ENCODE measurements at places on chromosomes 6 and 20. TPM values are rescaled to one million over a fixed set of nuclear protein-coding genes. Genes with fewer than 3 reads are reported as not detected.

DNA sequence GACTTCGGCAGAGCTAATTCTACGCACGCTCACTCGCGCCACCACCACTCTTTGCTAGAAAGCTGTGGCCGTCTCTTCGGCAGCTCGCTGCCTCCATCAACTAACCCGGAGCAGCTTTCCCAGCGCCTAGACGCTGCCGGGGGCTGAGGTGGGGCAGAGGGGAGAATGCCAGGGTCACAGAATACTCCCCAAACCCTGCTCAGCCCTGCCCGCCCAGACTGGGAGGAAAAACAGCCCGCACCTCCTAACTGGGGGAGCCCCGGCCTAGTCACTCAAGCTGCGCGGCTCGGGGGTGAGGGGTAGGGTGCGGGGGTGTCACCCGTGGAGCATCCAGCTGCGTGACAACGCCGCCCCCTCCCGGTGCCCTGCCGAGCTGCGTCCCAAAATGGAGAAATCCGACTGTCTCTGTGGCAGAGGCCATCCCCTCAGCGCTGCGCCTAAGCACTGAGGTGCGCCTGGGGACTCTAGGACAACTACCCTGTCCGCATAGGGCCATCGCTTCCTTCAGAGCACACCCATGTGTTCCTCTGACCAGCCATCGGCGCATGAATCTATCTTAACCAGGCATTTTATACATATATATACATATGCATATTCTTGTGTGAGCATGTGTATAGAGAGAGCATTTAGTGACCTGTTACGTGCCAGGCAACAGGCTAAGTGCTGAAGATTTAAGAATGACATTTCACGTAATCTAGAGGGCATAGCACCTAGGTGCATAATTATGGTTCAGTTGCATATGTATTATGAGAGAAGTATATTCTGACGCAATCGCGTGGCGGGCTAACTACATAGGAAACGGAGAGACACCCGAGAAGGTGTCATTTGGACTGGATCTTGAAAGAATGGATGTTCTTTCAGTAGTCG is 1.5 kb upstream of the TENT5A start:
- peak overlapping the region; percentile 70 for H3K4me3 ChIP-seq
- no peaks in the 10 kb centered on the region for H3K36me3 ChIP-seq
- peaks cover 27% of the 10 kb centered on the region for H3K4me1 ChIP-seq
- DNase-seq, result peak; percentile 73
- no peaks in the 10 kb centered on the region for H3K27me3 ChIP-seq

DNA sequence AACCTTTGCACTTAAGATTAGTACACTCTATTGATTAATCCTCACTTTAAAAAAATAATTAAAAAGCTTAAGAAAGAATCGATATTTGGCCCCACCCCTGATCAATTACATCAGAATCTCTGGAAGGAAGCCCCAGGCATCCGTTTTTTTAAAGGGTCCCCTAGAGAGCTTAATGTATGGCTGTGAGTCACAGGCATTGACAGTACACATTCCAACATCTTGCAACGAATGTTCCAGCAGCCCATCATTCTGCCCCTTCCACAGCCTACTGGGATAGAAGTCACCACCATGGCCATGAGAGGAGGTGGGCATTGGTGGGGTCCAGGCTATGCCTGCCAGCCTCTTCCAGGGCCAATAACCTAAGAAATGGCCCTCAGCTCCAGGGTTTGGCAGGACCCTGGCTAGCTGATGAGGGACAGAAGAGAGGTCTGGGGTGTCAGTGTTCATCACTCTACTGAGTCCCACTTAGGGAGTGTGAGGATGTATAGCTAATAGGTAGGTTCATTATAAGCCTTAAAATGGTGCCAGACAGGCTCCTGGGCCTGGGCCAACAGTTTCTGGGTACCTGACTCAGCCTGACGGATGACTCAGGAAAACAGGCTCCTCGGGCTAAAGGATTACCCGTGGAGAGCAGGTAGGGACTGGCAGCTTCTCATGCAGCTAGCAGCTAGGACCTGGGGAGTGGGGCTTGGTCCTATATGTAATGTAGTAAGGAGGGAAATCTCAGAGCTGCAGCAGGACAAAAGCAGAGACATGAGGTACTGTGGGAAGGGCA is 40.4 kb downstream of the MDGA1 start:
- H3K4me1 ChIP-seq, result no peaks in the 10 kb centered on the region
- no peak overlapping the region for H3K4me3 ChIP-seq
- H3K27ac ChIP-seq, result no peak overlapping the region
- no peak for DNase-seq

DNA sequence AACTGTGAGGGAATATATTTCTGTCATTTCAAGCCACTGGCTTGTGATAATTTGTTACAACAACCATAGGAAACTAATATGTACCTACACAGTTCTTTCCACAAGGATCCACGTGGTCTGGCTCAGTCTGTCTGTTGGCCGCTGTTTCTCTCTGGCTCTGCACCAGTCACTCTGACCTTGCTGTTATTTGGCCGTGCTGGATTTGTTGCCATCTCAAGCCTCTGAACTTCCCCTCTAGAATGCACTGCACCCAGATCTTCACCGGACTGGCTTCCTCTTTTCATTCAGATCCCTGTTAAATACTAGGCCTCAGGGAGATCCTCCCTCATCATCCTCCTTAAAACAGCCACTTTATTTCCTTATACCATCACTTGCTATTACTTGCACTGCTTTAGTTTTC is 446.8 kb downstream of the TFAP2B start:
- no peaks in the 10 kb centered on the region for H3K27me3 ChIP-seq
- DNase-seq, result no peak
- H3K4me3 ChIP-seq, result no peak overlapping the region

RSPH9 gene
- not detected for total RNA-seq

GRCh38 chr6:132072831-132073230 is 121.7 kb upstream of the CCN2 start:
- no peak overlapping the region for H3K27ac ChIP-seq
- no peak for DNase-seq
- H3K36me3 ChIP-seq, result no peaks in the 10 kb centered on the region
- no peaks in the 10 kb centered on the region for H3K4me1 ChIP-seq

DNA sequence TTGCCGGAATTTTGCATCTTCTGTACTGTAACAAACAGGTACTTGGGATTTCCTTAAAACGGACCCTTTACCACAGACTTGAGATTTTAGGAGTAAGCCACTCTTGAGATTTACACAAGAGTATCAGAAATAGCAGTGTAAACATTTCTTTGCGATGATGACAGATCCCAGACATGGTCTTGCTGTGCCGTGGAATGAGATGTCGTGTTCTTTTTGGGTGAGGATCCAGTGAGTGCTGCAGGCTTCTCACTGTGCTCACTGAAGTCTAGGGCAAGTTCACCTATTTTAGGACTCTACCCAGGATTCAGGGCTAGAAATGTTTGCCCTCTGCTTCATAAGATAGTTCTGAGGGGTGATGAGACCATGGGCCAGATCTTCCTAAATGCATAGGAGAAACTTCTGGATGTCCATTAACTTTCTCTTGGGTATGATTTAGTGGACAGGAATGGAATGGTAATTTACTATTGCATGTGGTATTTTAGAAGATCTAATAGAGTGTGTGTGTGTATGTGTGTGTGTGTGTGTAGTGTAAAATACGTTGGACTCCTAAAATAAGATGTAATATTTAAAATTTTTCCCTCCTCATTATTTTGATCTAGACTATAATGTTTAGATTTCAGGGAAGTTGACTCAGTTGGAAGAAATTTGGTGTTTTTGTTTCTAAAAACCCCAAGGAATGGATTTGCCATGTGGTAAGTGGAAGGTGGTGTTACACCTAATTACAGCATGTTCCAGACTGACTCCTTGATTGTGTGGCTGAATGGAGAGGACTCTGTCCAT is 8.5 kb downstream of the LRRC1 start:
- no peaks in the 10 kb centered on the region for H3K4me1 ChIP-seq
- H3K27me3 ChIP-seq, result no peaks in the 10 kb centered on the region
- no peak overlapping the region for H3K27ac ChIP-seq
- no peak for DNase-seq
- no peaks in the 10 kb centered on the region for H3K36me3 ChIP-seq

- H3K4me3 ChIP-seq, result no peak overlapping the region
- DNase-seq, result no peak
- H3K27ac ChIP-seq, result no peak overlapping the region
- peaks cover 54% of the 10 kb centered on the region for H3K27me3 ChIP-seq
- H3K4me1 ChIP-seq, result no peaks in the 10 kb centered on the region
These were observed 10.5 kb downstream of the SIRPA start for GRCh38 chr20:1905693-1906092.

GRCh38 chr20:32112841-32113240 is 3.3 kb downstream of the TM9SF4 start:
- no peak overlapping the region for H3K27ac ChIP-seq
- H3K4me3 ChIP-seq, result no peak overlapping the region
- H3K4me1 ChIP-seq, result peaks cover 3% of the 10 kb centered on the region
- peaks cover 29% of the 10 kb centered on the region for H3K36me3 ChIP-seq
- peak; percentile 60 for DNase-seq
- no peaks in the 10 kb centered on the region for H3K27me3 ChIP-seq

DNA sequence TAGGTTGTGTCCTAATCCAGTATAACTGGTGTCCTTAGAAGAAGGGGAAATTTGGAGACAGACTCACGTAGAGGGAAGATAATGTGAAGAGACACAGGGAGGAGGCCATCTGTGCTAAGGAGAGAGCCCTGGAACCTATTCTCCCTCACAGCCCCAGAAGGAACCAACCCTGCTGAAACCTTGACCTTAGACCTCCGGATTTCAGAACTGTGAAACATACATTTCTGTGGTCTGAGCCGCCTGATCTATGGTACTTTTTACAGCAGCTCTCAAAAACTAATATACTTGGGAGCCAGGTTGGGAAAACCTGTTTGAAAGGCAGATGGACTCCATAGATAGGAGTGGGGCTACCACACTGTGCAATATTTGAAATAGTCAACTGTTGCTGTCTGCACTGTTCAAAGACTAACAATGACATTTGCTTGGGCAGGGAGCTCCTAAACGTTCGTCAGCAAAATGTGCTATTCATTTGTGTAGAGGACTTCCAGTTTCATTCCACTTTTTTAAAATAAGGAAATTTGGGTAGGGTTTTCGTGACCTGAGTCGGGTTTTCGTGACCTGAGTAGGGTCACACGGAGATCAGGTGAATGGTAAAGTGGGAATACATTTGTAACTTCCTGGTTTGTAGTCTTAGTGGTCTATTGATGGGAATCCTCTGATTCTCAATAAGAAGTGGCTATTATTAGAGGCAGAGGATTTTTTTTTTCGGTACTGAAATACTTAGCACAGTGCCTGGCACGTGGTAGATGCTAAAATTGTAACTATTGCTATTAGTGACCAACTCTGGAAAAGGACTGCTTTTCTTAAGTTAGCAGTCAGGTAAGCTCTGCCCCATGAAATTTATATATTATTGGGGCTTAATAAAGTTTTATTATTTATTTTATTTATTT is 11.4 kb downstream of the TAGAP start:
- H3K36me3 ChIP-seq, result no peaks in the 10 kb centered on the region
- H3K27me3 ChIP-seq, result peaks cover 49% of the 10 kb centered on the region
- H3K27ac ChIP-seq, result no peak overlapping the region
- H3K4me1 ChIP-seq, result no peaks in the 10 kb centered on the region
- no peak for DNase-seq

C6orf58 gene
- not detected for total RNA-seq

GRCh38 chr6:13239530-13240455 is 88.5 kb downstream of the TBC1D7 start:
- no peak overlapping the region for H3K27ac ChIP-seq
- no peak for DNase-seq
- no peak overlapping the region for H3K4me3 ChIP-seq
- no peaks in the 10 kb centered on the region for H3K36me3 ChIP-seq
- H3K4me1 ChIP-seq, result no peaks in the 10 kb centered on the region
- H3K27me3 ChIP-seq, result peaks cover 17% of the 10 kb centered on the region

DNA sequence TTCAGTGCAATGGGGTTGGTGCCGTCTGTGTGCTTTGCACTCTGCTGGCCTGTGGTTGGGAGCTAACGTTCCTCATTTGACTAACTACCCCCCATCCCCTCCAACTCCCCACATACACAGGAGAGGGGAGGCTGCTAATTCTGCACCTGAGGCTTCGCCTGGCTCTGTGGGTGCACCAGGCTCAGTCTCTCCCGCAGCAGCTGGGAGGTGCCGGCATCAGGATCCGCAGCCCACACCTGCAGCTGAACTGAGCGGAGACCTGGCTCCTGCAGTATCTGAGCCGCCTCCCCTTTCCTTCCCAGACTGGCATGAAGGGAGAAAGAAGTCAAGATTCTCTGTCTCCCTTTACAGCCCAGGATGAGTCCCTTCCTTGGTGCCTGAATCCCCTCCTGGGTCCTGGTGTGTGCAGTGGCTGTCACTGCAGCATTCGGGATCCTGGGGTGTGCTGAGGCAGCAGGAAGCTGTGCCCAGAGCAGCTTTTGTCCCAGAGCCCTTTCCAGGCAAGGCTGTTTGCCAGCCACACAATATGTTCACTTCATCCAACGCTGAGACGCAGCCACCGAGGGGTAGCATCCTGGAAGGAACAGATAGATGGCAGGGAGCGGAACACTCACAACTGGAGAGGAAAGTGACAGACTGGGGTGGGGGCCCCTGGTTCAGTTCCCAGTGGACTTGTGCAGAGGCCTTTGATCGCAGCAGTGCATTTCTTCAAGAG is 70.2 kb downstream of the CDH4 start:
- H3K36me3 ChIP-seq, result no peaks in the 10 kb centered on the region
- peaks cover 9% of the 10 kb centered on the region for H3K27me3 ChIP-seq
- DNase-seq, result no peak
- H3K27ac ChIP-seq, result no peak overlapping the region
- no peak overlapping the region for H3K4me3 ChIP-seq
- H3K4me1 ChIP-seq, result no peaks in the 10 kb centered on the region

GRCh38 chr6:13604135-13604534 is 11.0 kb upstream of the NOL7 start:
- H3K27me3 ChIP-seq, result no peaks in the 10 kb centered on the region
- peaks cover 15% of the 10 kb centered on the region for H3K36me3 ChIP-seq
- peak overlapping the region; percentile 3 for H3K27ac ChIP-seq
- H3K4me1 ChIP-seq, result no peaks in the 10 kb centered on the region

- H3K36me3 ChIP-seq, result no peaks in the 10 kb centered on the region
- 0 out of 2 replicates have a peak, but pooled peaks cover 3% of the 10 kb centered on the region for H3K4me1 ChIP-seq
- no peak for DNase-seq
- no peak overlapping the region for H3K4me3 ChIP-seq
These were observed 71.3 kb upstream of the STXBP5 start for GRCh38 chr6:147132889-147133288.

- DNase-seq, result no peak
- no peak overlapping the region for H3K27ac ChIP-seq
- peaks cover 14% of the 10 kb centered on the region for H3K4me1 ChIP-seq
- H3K4me3 ChIP-seq, result no peak overlapping the region
- H3K36me3 ChIP-seq, result no peaks in the 10 kb centered on the region
These were observed 34.7 kb upstream of the TGM2 start for GRCh38 chr20:38199501-38200390.

All from K562 (cell line).